ENCODE measurements at places on chromosomes 3 and 15. TPM values are rescaled to one million over a fixed set of nuclear protein-coding genes. Genes with fewer than 3 reads are reported as not detected.

DNA sequence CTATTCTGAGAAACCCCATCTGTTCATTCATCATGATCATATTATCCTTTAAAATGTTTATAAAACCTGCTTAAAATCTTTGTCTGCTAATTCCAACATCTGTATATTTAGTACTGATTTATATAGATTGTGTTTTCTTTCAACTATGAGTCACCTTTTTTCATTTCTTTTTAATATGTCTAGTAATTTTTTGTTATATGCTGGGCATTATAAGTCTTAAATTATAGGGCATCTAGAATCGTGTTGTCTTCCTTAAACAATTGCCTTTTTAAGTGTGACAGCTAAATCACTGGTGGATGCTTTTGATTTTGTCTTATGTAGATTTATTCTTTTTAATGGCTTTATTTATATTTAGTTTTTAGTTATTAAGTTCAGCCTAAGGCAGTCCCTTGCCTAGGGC lies 323.4 kb upstream of the THRB start:
- DNase-seq = no peak

FEM1B gene
- total RNA-seq = 46.8 TPM

DNA sequence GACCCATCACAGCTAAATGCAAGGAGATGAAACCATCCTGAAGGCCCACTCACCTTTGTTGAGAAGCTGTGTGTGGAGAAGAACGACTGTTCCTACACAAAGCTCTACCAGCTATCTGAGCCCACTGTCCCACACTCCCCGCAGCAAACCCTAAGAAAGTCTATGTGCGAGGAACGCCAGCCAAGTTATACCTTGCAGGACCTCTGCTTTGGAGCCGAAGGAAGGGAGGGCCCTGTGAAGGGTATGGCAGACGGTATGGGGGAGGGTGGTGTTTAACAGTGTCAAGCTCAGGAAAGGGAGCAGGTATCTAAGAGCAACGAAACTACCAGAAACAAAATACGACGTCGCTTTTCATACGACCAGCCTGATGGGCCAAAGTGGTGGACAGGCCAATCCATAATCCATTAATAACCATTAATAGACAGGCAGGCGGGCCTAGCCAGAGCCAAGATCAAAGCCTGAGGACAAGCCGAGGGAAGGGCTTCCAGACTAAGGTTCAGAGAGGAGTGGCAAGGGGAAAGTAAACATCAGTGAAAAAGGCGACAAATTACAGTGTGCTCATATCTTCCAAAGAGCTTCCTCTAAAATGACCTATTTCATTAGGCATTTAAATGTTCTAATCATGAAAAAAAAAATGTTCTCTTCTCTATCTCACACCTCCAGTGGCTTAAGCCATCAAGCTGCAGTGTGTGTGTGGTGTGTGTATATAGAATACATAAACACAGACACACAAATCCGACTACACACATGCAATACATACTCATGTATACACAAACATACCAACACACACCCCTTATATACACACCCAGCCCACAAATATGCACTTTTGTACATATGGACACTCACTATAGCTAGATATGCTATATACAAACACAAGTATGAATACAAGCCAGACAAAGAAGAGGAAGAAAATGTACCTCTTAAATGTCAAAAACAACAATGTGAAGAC lies 43.9 kb downstream of the PTPN23 start:
- DNase-seq = no peak

DNA sequence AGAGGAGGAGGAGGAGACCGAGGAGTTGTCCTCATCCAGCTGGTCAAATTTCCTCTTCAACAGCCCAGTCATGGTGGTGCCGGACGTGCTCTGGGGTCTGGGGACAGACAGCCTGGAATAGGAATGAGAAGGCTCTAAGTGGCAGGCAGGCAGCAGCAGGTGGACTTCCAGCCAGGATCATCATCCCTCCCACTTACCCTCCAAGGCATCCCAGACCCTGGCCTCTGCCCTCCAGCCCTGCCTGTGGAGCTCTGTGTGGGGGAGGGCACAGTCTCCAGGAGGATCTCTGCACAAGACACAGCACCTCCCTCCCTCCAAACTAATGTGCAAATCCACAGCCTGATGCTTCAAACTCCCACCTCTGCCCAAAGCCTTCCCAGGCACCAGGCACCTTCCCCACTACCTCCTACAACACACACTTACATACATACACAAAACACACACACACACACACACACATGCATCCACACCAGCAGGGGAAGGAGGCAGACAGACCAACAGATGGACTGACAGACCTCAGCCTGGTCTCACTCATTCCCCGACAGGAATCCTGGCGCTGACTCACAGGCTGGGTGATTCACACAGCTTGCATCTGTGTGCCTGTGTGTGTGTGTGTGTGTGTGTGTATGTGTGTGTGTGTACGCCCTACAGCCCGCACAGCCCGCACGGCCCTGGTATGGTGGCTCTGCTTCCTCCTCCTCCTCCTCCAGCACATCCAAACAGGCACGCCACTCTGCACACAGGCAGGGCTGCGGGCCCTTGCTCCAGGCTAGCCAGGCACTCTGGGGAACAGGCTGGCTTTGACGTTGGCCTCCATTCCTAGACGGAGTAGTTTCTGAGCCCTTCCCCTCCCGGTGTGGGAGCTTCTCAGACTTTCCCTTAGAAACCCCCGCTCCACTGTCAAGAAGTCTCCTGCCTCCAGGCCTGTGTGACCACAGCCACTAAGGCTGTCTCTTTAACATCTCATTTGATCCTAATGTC lies 6.5 kb downstream of the CSRNP1 start:
- DNase-seq = peak; percentile 93

DNA sequence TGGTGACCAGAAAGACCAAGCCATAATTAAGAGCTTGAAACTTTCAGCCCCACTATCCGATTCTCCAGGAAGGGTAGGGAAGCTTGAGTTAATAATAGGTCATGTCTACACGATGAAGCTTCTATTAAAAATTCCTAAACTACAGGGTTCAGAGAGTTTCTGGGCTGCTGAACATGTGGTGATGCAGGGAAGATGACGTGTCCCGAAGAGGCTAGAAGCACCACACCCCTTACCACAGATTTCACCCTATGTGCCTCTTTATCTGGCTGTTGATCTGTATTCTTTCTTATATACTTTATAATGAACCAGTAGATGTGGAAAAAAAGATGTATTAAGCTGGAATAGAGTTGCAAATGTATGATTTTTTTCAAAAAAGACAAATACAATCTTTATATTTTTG lies 473.4 kb downstream of the NLGN1 start:
- no peak for DNase-seq

TIMMDC1 gene
- total RNA-seq = 46.9 TPM

- no peak for DNase-seq
Observed at GRCh38 chr3:141445990-141446389, 40.8 kb upstream of the RASA2 start.

DNA sequence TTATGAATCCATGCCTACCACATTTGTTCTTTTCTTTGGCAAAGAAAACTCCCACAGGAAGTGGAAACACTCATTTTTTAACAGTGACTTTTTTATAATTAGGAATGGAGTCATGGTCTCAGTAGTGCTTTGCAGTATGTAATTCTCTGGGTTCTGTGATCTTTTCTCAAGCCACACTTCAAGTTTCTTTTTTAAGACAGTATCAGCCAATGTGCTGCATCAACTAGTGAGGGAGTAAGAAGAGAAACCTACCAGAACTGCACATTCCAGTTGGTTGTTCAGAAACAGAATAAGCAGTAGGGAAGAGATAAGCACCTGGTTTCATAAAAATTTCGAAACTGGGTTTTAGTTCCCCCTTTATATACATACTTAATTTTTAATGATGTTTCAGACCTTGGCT lies 126.3 kb downstream of the FOXB1 start:
- DNase-seq = no peak

DNA sequence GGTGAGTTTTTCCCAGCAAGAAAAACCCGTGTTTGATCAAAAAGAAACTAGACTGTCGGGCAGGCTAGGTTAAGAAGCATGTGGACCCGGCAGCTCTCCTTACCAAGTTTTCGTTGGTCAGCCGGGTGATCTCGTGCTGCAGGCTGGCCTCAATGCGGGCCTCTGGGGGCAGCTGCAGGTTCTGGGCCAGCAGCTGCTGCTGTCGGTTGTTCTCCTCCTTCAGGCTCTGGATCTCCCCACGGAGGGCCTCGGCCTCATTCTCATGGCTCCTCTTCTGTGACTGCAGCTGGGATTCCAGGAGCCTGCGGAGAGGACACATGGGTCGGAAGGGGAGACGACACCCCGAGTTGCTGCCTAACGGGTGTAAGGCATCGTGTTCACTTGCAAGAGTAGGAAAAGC lies 44.5 kb upstream of the MYO5C start:
- no peak for DNase-seq

DNA sequence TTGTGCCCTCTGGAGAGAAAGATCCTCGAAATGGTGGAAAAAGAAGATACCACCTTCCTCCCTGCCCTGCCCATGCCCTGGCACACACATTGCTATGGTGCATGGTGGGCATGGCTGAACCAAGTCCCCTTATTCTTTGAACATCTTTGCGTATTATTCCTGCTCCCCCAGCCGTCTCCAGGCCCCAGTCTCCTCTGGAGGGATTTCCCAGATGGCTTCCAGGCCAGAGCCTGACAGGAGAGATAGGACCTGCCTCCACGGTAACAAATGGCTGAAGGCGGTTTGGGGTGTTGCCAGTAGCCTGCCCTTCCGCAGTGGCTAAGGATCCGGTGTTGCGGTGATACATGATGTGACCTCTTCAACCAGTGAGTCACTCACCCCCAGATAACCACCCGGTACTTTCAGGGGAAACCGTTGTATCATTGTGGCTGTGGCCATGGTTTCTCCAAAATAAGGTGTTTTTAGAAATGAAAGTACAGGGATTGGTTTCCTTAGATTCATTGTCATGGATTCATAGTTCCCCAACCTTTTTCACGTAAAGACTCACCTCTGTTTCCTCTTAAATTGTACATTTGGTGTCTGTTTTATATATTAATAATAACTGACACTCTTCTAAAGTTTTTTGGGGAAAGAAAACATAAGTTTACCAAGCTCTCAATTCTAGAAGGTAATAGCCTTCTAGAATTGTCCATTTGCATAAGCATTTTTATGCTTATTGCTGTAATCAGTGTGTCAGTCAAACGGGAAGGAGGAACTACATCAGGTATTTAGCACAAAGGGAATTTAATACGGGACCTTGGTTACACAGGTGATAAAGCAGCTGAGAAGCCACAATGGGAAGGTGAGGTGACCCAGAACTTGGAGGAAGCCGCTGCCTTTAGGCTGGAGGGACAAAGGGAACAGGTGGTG lies 25.9 kb downstream of the SMAD3 start:
- DNase-seq = peak; percentile 99

- no peak for DNase-seq
Observed at GRCh38 chr3:97949743-97950142, 22.5 kb downstream of the RIOX2 start.

THAP10 gene
- total RNA-seq = 3.3 TPM

DNA sequence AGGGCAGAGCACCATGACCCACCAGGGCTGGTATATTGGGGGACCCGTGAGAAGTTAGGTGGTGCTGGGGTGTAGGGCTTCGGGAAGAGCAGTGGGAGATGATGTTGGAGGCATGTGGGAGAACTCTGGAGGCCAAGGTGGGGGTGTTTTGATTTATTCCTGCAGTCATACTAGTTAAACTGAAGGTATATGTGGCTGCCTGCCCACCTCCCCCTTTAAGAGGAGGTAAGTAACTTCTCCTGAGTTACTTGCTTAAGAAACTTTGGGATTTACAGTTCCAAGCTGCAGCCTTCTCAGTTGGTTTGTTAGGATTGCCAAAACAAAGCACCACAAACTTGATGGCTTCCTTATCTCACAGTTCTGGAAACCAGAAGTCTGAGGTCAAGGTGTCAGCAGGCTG lies 73.1 kb upstream of the AGBL1 start:
- DNase-seq = no peak

DNA sequence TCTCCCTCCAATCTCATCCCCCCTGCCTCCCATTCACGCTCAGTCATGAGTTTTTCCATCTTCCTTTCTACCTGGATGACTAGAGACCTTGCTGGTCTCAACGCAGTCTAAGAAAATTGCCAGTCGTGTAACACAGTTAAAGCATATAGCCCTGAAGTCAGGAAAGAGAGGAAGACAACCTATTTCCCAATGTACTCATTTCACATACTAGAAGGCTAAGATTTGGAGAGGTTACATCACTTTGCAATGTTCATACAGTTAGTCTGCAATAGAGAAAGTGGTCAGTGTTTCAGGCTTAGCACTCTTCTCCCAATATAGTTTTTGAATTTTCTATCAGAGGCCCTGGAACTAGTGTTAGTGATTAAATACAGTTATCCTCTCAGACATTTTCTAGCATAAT lies 278.6 kb downstream of the EDEM1 start:
- DNase-seq = no peak

VEPH1 gene
- total RNA-seq = 261 TPM

DNA sequence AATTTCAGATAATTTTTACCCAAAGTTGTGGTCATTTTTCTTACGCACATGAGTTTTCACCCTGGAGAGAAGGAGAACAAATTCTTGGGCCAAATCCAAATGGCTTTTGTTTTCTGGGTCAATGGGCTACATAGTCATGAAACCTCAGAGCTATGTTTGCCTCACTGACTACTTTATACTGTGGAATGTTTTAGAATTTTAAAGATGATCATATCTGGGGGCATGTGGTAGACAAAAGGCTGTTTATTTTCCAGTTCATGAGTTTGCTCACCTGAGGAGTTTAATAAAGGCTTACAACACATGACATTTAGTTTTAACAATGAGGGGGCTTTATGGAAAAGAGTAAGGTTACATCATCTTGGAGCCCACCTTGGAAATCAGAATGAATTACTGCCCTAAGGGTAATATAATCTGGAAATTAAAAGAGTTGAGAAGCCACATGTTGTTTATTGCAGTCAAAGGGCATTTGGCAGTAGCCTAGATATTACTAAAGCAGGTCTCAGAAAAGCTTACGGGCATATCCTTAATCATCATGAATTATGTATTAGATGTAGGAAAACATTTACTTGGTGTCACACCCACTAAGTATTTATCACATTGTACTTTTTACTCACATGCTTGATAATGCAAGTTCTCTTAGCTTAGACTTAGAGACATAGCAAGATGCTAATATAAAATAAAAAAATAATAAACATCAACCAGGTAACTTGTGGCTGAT lies 466.1 kb downstream of the EDEM1 start:
- no peak for DNase-seq

DNA sequence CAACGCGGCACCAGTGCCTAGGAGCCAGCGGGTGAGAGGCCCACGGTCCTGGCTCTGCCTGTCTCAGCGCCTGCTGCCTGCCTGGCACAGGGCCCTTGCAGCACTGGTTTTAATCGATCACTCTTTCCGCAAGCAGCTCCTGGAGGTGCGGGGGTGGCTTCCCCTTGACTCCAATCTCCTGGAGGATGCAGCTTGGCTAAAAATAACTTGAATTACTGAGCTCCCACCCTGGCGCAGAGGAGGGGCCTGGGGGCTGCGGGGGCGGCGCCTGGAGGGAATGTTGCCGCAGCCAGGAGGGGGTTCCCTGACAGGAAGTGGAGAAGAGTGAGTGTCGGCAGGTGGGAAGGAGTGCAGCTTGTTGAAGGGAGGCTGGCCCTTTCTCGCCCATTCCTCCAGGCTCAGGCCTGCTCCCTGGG lies 9.9 kb upstream of the RPL29 start:
- DNase-seq = peak; percentile 22
